ENCODE measurements at places on chromosomes 2 and 18.

- no peak for DNase-seq
These were observed 52.7 kb downstream of the LBH start for GRCh38 chr2:30283931-30284565.

- no peak for DNase-seq
These were observed 411.1 kb downstream of the RAD51AP2 start for GRCh38 chr2:17107151-17107550.

GRCh38 chr18:45251236-45251635, 364.0 kb upstream of the SLC14A2 start:
- DNase-seq, result no peak

DNA sequence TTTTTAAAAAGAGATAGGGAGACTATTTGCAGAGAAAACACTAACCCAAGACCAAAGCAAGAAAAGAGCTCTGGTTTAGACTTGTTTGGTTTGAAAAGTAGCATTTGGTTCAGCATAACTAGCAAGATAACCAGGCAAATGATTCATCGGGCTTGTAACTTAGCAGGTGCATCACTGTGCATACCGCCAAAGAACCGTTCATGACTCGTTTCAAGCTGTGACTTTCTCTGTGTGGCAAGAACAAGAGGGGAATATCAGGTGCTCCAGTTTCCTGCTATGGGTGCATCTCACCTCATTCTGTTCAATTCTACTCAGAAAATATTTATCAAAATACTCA, 244.9 kb downstream of the ETAA1 start:
- no peak for DNase-seq

GRCh38 chr2:85851253-85852151, 37.3 kb downstream of the ST3GAL5 start:
- no peak for DNase-seq

- DNase-seq, result no peak
These were observed 43.0 kb downstream of the LRATD1 start for GRCh38 chr2:14675489-14675888.
